ENCODE measurements at places on chromosomes 12 and 14. TPM values are rescaled to one million over a fixed set of nuclear protein-coding genes. Genes with fewer than 3 reads are reported as not detected.

DNA sequence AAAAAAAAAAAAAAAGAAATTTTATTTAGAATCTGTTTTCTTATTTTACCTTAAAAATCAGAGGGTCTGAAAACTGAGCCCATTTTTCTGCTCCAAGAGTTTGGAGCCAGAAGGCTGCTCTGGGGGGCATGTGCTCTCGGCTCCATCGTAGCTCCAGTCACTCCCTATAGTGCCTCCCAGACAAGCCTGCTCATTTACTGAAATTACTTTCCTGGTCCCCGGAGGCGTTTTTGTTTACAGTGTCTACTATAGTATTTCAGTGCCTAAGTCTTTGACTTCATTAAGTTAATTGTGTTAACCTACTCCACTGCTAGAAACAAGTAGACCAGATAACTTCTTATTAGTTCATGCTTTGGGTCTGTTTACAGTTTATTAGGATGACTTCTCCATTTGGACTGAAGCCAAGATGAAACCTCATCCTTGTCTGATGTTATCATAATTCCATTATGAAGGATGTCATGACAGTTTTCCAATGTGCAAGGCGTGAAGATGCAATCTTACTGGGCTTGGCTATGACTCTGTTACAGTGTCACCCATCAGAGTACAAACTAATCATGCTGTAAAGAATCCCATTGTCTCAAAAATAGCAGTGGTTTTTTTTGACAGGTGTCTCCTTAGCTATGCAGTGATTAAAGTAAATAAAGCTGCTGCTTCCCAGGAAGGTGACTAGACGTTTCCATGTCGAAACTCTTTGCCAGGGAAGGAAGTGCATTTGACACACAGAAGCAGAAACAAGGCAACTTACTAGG lies 182.3 kb downstream of the TMEM132C start:
- DNase-seq, result no peak

CPNE6 gene
- not detected for total RNA-seq

DNA sequence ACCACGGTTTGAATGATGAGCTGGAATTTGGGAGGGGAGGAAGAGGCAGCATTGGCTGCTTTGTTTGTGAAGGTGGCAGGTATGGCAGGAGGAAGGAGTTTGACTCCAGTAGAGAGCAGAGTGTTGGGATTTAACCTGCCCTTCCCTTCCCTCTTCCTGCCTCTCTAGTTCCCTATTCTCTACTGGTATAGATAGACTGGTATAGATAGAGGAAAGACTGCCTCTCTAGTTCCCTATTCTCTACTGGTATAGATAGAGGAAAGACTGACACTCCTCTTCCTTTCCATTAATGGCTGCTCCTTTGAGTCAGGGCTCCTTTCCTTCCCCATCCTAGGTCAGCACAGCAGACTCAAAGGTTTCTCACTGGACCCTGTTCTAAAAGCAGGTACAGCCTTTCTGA lies 8.4 kb upstream of the SYCP3 start:
- no peak for DNase-seq

- DNase-seq, result no peak
These were observed 43.3 kb upstream of the PLEKHG6 start for GRCh38 chr12:6266971-6267721.

PNMA1 gene
- total RNA-seq, result 42.0 TPM

IRF9 gene
- total RNA-seq, result 172 TPM

DNA sequence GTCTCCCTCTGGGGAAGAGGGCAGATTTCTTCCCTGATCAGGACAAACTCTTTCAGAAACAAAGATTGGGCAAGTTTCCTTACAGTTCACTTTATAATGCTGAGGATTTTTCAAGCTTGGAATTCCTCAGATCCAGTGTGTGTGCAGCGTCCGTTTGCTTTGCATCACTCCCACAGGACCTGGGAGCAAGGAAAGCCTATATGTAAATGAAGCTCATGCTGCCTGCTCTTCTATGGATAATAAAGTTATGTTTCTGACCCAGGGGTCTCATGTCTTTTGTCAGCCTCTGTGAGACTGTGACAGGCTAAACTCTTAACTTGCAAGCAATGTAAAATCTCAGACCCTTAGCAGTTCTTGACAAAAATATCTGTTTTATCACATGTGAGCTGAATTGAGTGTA lies 41.6 kb downstream of the TRHDE start:
- DNase-seq, result no peak

DNA sequence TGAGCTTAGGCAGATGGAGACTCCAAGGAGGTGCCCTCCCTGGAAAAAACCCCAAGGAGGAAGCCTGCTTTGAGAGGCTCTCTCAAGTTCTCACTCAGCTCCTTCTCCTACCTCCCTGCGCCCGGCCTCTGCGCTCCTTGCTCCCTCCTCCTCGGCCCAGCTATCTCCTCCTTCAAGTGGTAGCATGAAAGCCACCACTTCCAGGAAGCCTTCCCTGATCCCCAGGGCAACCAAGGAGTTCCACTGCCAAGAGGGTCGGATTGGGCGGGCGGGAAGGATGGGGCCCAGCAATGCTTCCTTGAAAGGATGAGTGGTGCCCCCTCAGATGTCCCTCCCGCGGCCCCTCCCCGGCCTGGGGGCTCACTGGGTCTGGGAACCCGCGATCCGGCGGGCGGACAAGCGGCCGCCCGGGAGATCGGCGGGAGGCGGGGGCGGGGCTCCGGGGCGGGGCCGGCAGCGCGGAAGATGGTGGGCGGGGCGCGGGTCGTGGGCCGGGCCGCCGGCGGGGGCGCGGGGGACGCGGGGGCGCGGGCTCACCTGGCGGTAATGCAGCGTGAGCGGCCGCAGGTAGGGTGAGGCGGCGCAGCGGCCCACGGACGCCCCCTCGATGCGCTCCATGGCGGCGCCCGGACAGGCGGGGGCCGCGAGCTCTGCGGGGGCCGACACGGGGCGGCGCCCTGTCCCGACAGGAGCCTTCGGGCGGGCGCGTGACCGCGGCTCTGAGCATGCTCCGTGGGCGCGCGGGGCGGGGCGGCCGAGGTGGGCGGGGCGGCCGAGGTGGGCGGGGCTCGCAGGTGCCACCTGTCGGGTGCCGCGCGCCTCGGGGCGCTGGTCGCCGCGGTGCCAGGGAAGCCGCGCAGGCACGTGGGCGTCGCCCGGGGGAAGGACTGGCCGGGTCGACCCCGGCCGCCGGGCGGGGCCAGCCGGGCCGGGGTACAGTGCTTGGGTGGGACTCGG lies at the start of gene NUDT14:
Gene NUDT14 (minus strand): TSS at position 721 of the 957 bp plus-strand sequence. CDS start 103 bp downstream, at position 618.
- peak; percentile 82 for DNase-seq

VWF gene
- total RNA-seq, result 0.55 TPM

GRCh38 chr12:131035245-131035681 lies 81.6 kb downstream of the ADGRD1 start:
- no peak for DNase-seq

GRCh38 chr12:59595883-59596540 lies at the start of gene SLC16A7:
Gene SLC16A7 (plus strand): TSS chr12:59596029. CDS start chr12:59704802, 108,773 bp downstream.
- DNase-seq, result peak; percentile 73

DNA sequence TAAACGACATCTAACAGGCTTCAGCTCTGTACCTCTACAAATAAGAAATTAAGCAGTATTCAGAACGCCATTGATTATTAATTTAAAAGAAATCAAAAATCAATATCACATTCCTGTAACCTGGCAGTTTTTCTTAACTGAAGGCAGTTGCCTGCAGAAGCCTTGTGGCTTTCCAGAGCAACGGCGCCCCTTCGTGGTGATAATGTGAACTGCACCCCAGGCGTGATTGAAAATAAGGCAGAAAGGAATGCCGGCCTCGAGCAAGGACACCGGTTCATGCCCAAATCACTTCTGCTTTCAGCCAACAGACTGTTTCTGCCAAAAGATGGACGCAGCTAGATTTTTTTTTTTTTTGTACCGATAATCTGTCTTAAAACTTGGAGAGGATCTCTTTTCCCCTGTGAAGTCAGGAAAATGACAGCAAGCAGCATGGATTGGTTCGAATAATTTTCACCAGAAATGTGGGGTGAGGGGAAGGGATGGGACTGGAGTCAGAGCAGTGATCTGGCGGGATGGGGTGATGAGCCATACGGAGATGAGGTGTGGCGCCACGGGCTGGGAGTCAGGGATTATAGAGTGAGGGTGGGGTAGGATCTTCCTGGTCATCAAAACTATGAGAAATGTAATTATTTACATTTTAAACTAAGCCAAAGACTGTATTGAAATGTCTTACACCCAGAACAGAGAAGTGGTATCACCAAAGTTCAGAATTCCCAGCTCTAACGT lies 473.0 kb downstream of the DPF3 start:
- peak; percentile 80 for DNase-seq

- DNase-seq, result no peak
These were observed 4.0 kb downstream of the ATG101 start for GRCh38 chr12:52073531-52074381.

NFATC4 gene
- not detected for total RNA-seq

DNA sequence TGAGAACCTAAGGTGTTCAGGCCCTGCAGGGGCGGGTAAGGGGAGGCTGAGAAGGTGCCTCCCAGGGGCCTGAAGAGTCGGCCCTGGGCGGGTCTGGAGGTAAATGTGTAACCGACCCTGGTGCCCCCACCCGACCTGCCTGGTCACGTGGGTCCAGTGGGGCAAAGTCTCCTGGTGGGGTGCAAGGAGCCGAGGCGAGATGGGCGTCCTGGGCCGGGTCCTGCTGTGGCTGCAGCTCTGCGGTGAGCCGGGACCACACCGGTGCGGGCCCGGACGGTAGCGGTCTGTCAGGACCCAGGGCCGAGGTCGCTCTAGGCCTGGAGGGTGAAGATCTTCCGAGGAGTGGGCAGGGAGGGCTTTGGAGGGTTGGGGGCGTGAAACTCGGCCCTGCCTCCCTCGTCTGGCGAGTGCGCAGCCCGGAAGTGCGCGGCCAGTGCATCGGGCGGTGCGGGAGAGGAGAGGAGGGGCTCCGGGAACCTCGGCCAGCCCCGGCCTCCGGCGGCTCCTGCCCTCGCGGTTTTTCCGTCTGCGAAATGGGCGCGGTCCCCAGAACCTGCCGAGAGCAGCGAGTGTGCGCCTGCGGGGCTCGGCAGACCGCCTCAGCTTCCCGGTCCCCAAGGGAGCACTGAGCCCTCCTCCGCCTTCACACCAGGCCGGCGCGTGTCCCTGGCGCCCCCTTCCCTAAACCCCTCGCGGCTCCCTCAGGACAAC lies at the start of gene AMN:
Gene AMN (plus strand): TSS at position 174 of the 711 bp plus-strand sequence. CDS start 26 bp downstream, at position 200.
- no peak for DNase-seq

GRCh38 chr14:71524320-71524982 lies 407.8 kb upstream of the RGS6 start:
- DNase-seq, result no peak

DNA sequence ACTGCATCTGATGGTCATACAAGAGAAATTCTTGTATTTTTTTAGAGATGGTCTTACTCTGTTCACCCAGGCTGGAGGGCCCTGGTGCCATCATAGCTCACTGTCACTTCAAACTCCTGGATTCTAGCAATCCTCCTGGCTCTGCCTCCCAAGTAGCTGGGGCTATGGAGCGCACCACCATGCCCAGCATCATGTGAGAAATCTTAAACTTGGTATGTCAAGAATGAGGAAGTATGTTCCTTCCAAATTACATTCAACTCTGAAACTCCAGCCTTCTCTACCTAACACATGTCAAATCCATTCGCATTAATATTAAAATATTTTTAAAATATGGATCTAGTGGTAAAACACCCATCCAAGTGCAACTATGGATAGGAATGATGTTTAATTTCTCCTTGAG lies 27.5 kb upstream of the CDKN3 start:
- DNase-seq, result no peak

GPR68 gene
- 7.6 TPM for total RNA-seq

GSG1 gene
- not detected for total RNA-seq

DPPA3 gene
- total RNA-seq, result not detected

- DNase-seq, result no peak
These were observed 63.9 kb upstream of the PTGR2 start for GRCh38 chr14:73787486-73788316.

DNA sequence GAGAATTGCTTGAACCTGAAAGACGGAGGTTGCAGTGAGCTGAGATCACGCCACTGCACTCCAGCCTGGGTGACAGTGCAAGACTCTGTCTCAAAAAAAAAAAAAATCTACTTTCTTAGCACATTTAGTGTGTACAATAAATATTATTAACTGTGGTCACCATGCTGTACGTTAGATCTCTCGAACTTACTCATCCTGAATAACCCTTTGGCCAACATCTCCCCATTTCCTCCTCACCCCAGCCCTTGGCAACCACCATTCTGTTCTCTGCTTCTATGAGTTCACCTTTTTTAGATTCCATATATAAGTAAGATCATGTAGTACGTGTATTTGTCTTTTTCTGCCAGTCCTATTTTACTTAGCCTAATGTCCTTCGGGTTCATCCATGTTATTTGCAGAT lies 13.4 kb downstream of the FUT8 start:
- DNase-seq, result no peak

DNA sequence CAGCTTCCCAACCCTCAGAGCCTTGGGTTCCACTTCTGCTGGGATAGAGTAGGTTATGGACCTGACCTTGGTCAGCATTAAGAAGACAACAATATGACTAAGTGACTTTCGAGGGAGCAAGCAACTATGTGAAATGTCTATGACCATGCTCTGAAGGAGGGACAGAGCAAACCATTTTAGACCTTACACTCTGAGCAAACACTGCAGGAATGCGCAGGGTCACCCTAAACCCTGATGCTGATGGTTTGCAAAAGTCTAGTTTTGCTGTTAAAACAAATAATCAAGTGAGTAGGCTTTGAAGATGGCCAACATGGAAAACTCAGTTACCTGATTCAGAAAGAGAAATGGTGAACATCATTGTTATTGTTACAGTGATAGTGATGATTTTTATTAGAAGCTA lies 8.7 kb downstream of the ZCCHC8 start:
- DNase-seq, result no peak

PGF gene
- not detected for total RNA-seq

GRCh38 chr12:96194971-96195844 lies 1.0 kb downstream of the ELK3 start:
- peak; percentile 70 for DNase-seq

GRCh38 chr14:64800000-64800399 lies 79.7 kb downstream of the SPTB start:
- no peak for DNase-seq

GRCh38 chr14:56118611-56119181 lies 485 bp downstream of the PELI2 start:
- DNase-seq, result peak; percentile 17

DNA sequence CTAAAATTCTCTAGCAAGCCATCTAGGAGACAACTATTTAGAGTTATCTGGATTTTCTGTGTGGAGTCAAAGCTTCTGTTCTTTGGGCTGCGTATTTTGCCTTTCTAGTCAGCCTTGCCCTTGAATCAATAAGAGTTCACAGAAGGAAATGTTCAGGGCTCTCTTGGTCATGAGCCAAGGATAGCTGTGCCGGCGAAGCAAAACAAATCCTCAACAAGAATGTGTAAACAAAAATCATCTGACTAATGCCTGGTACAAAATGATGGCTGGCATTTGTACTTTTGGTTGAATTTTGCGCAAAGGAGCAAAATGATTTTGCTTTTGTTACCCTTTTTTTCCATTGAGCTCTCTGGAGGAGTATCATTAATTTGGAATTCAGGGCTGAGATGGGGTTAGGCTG lies 171.1 kb downstream of the DACT1 start:
- DNase-seq, result no peak

DNA sequence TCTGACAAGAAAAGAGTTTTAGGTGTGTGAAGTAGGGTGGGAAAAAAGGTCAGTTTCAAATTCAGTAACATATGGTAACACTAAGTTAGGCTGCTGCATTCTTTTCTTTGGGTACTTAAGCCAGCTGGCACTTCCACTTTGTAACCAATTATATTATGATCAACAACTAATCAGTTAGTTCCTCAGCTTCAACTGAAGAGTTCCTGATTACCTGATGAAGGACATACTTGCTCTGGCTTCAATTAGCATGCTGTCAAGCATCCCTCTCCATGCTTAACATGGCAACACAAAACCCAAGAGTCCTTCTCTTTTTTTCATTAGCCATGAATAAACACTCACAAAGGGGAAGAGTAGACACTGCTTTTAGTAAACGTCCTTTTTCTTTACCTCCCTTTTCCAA lies 6.8 kb upstream of the KANSL2 start:
- no peak for DNase-seq

TSPAN19 gene
- not detected for total RNA-seq

- DNase-seq, result no peak
These were observed 24.4 kb downstream of the TUNAR start for GRCh38 chr14:95901054-95901453.
